ENCODE measurements at places on chromosomes 6 and 20.

DNA sequence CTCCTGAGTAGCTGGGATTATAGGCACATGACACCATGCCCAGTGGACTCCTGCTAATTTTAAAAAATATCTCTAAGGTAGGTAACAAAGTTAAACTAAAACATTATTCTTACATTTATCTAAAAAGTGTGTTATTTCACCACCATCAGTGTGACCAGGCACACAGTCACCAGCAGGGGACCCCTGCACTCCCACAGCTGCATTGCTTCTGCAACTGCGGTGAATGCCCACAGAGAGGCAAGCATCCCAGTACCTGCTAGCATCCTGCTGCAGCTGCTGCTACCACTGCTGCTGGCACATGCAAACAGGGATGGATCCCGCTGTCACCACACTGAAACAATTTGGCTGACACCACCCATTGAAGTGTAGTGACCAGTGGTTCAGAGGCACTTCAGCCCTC, 21.9 kb upstream of the EPB41L2 start:
- DNase-seq, result no peak

- DNase-seq, result no peak
Observed at GRCh38 chr6:156427345-156427744, 349.8 kb upstream of the ARID1B start.

DNA sequence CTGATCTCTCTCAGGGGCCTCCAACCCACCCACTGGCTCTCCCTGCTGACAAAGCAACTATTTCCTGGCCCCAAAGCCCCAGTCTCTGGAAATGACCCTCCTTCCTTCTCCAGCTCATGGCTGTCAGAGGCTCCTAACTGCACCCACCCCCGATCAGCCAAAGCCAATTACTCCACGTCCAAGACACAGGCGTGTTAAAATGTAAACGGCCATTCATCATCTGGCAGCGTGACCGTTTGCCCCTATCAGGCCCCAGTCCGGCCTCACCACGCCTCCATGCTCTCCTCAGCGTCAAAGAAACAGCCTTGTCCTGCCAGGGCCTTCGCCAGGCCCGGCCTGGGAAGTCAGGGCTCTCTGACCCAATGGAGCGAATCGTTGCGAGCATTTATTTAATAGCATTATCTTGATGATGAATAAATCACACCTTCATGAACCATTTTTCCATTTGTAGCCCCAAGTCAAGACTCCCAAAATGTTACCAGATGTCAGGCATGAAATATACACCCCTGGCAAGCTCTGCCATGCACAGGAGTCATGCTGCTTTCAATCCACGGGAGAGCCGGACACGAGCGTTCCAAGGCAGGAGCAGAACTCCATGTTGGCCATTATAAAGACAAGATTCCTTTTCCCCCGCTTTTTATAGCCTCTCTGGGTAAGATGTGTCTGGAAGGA, 17.7 kb downstream of the RIPOR3 start:
- DNase-seq, result no peak

GRCh38 chr6:110322151-110322873, 35.8 kb downstream of the METTL24 start:
- DNase-seq, result no peak

- DNase-seq, result no peak
Observed at GRCh38 chr6:150874179-150874578, 8.7 kb downstream of the MTHFD1L start.

DNA sequence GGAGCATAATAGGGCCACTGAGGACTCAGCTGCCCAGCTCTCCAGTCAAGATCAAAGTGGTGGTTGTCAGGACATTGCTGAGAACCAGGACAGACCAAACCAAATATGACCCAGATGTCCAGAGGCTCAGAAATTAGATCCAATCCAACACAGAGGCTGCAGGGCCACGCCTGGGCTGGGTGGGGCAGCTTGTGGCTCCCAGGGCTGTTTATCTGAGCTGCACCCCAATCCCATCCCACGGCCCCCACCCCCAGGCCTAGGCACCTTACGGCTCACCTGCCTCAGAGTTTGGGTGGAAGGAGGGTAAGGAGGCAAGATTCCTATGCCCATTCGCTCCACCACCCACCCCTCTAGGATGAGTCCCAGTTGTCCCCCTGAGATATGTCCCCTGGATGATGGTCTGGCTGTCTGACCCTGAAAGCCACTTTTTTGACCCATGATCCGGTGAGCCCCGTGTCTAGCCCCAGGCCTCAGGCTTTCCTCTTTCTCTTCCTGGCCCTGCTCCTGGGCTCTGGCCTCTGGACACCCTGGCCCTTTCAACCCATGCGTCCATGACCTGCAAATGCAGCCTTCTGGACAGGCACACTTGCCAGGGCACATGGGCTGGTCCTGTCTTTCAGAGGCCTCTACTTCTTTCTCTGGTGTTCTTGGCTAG, 40.0 kb downstream of the CPXM1 start:
- DNase-seq, result no peak

DNA sequence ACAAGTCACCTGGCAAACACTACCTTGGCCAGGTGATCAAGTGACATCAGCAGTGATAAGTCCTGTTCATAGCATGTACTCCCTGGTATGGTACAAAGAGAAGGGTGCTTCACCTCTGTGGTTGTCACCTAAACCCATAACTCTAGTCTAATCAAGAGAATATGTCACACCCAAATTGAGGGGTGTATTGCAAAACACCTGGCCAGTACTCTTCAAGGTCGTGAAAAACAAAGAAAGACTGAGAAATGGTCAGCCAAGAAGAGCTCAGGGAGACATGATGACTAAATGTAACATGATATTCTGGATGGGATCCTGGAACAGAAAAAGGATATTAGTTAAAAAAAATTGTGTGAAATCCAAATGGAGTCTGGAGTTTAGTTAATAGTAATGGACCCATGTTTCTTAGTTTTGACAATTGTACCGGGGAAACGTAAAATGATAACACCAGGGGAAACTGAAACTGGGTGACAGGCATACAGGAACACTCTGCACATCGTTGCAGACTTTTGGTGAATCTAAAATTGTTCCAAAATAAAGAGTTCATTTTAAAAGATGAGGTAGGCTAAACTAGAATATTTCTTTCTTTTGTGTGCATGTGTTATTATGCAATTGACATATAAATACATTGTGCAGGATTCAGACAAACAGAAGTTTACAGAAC, 262.0 kb downstream of the CDC5L start:
- DNase-seq, result no peak

DNA sequence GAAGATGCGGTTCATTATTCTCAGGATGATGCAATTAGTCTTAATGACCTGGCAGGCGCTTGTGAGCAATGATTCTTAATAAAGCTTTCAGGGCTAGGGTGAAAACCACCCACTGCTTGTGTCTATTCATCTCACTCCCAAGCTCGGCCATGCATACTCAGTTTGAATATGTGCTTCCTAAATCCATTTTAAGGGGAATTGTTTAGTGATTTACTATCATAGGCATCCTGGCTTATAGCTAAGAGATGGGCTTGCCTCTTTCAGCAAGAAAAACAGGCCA, 141.1 kb upstream of the SLC24A3 start:
- no peak for DNase-seq

DNA sequence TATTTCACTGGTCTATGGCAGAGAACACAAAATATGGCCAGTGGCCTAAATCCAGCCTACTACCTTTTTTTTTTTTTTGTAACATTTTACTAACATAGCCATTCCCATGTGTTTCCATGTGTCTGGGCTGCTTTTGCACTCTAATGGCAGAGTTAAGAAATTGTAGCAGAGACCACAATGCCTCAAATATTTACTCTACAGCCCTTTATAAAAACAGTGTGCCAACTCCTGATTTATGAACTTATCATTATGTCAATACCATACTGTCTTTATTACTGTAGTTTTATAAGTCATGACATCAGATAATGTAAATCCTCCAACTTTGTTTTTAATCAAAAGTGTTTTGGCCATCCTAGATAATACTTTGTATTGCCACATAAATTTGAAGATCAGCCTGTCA, 27.4 kb upstream of the CAP2 start:
- no peak for DNase-seq

- no peak for DNase-seq
Observed at GRCh38 chr6:4478098-4478497, 298.1 kb upstream of the CDYL start.

DNA sequence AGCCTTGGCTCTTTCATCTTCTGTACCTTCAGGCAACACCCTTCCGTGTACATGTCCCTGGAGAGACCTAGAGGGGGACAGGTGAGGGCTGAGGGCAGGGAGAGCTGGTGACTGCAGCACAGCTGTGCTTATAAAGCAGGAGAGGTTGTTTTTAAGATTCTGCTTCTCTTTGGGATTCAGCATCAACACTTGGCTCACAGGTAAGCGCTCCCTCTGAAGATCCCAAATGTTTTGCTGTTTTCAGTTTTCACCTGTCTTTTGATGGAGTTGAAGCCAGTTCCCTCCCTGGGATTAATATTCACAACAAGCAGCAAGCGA, 19.4 kb upstream of the TRAF3IP2 start:
- no peak for DNase-seq

GRCh38 chr20:10984913-10985312, 311.1 kb upstream of the JAG1 start:
- no peak for DNase-seq

- DNase-seq, result no peak
Observed at GRCh38 chr6:15512126-15512525, 150.7 kb downstream of the DTNBP1 start.

DNA sequence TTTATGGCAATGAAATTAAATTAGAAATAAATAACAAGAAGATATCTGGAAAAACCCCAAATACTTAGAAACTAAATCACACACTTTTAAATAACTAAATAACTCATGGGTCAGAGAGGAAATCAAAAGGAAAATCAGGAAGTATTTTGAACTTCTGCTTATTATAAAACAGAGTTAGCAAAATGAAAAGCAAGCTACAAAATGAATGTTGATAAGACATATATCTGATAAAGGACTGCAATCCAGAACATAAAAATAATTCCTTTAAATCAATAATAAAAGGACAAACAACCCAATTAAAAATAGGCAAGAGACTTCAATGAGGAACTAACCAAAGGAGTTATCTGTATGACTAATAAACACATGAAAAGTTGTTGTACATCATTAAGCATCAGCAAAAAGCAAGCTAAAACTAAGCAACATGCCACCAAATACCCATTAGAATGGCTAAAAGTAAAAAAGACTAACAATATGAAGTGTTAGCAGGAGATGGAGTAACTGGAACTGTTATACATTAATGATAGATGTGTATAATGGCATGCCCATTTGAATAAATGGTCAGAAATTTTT, 38.9 kb upstream of the STMND1 start:
- DNase-seq, result no peak

DNA sequence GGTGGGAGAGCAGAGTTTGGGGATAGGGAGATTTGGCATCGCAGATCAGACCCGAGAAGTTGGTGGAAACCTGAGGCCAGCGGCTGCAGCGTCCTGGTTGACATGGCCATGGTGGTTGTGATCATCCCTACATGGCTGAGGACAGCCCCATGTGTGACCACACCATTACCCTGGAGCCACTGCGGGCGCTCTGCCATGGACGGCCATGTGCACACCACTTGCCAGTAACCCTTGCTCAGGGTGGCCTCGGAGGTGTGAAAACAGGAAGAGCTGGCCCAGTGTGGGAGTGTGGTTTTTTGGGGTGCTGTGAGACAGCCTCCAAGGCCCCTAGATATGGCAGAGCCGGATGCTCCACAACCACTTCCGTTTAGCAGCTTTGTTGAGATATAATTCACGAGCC, 64.4 kb downstream of the TMEM242 start:
- no peak for DNase-seq

- DNase-seq, result no peak
Observed at GRCh38 chr6:160428069-160428430, 79.9 kb downstream of the SLC22A3 start.

DNA sequence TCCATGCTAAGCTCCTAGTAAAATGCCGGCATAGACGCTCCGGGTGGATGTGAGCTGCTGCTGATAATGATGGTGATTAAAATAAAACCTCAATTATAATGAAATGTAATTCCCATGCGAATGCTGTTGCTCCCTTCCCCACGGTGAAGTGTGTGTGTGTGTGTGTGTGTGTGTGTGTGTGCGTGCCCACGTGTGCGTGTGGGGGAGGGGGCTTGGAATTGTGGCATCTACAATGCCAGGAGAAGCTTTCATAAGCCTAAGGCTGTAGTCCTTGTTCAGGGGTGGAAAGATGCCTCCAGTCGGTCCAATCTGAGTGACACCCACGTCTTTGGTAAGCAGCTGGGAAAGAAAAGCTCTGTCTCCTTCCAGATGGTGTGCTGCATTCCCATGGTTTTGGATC, 137.9 kb downstream of the CDH26 start:
- no peak for DNase-seq

- no peak for DNase-seq
Observed at GRCh38 chr6:49739423-49739822, 4.8 kb downstream of the CRISP3 start.

GRCh38 chr20:46832555-46832954, 62.1 kb upstream of the EYA2 start:
- DNase-seq, result no peak

- no peak for DNase-seq
Observed at GRCh38 chr20:41051009-41051825, 22.6 kb downstream of the TOP1 start.

- no peak for DNase-seq
Observed at GRCh38 chr6:163897030-163897429, 482.5 kb downstream of the QKI start.

DNA sequence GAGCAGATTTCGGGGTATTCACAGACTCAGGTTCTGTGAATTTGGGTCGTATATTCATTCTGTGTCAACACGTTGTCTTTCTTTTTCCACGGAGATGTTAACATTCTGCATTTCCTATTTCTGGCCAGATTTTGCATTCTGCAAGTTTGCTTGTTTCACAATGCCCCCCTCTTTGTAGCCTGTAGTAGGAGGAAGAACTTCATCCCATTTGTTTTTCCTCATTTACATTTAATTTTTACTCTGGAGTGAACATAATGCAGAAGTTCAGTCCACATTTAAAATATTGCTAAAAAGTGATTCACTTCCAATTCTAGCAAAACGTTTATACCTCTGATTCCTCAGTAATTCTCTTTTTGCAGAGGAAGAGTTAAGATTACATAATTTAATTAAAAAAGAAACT, 12.9 kb downstream of the TAGAP start:
- DNase-seq, result no peak

DNA sequence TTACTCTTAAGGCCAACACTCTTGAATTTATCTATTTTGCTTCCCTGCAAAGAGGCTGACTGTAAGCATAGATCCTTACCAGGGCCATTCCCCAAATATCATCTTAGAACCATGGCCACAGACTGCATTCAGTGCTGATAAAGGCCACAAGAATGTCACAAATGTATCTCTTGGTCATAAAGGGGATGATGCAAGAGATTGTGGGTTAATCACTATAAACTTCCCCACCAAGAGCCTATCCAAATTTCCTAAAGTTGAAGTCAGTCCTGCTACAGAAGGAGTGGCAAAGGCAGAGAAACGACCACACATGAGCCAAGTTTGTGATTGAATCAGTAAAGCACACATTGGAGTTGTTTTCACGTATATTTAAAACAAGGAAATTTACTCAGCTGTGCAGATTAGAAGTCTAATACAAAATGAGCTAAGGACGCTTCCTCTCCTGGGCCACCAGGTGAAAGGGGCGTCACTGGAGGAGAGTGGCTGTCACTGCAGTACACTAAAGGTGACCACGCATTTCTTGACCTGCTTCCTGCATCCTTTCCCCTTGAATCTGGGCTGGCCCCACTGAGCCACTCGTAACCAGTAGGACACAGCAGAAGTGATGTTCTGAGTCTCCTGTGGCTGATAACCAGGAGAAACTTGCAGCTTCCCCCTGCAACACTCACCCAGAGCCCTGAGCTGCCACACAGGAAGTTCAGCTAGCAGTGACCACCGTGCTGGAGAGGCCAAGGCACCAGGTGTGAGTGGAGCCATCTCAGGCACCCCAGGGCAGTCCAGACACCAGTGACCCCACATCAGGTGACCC, 181.9 kb downstream of the SYNDIG1 start:
- DNase-seq, result no peak

GRCh38 chr20:34397096-34397495, 34.0 kb downstream of the ITCH start:
- DNase-seq, result no peak

Data from CD8-positive, alpha-beta memory T cell (primary cell).